ENCODE measurements at places on chromosomes 3 and 15.

DNA sequence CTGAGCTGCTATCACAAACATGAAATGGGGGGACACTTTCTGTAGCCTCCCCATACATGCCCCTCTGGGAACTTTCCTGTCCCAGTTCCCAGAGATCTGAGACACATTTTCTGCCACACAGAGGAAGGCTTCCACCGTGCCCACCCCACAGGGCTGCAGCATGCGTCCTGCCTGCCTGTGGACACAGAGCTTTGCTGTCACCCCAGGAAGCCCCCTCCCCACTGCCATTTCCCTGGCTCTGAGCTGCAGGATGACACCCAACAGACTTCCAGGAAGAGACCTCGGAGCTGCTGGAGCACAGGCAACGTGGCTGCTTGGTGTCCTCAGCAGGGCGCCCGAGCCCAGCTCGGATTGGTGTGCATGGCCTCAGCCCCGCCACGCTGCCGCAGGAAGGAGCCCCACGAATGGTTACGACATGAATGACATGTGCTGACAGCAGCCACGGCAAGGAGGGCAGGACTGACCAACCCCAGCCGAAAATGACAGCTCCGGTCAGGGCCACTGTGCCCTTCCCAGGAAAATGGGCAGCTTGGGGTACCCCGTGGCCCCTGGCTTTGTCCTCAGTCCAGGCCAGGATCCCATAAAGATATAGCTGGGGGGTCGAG, 81.3 kb downstream of the VGLL4 start:
- DNase-seq, result no peak

GRCh38 chr3:50190936-50191660, at the start of gene GNAT1:
GNAT1 (plus strand) TSS chr3:50191610; CDS start chr3:50191726, 116 bp downstream.
- DNase-seq, result no peak

- DNase-seq, result no peak
Observed at GRCh38 chr15:77851691-77852090, 219.0 kb upstream of the LINGO1 start.

DNA sequence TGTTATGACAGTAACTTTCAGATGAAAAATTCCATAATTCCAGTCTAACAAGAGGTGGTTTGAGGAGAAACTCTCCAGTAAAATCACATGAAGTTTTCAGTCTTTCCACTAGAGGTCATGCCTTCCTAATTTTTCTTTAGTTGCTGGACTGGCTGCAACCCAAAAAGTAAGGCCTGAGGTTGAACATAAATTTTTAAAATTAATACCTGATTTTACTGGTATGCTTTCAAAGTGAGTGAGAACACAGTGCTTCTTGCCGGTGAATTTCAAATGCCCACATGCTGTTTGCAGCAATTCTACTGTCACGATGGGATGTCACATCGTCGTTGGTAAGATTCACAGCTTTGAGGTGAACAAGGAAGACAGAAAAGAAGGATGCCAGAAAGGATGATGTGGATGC, 89.0 kb upstream of the FGF12 start:
- DNase-seq, result peak; percentile 52

- no peak for DNase-seq
Observed at GRCh38 chr15:87021751-87022150, 942.1 kb downstream of the AGBL1 start.

DNA sequence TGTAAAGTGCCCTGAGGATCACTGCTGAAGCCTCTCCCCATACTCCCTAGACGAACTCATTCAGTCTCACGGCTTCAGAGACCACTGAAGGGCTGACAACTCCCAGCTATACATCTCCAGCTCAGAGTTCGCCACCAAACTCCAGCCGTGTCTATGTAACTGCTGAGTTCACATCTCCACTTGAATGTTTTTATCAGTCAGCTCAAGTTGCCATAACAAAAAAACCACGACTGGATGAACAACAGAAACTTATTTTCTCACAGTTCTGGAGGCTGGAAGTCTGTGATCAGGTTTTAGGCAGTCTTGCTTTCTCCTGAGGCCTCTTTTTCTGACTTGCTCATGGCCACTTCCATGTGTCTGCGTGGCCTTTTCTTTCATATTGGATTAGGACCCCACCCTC, 223.0 kb upstream of the LRRFIP2 start:
- DNase-seq, result no peak

DNA sequence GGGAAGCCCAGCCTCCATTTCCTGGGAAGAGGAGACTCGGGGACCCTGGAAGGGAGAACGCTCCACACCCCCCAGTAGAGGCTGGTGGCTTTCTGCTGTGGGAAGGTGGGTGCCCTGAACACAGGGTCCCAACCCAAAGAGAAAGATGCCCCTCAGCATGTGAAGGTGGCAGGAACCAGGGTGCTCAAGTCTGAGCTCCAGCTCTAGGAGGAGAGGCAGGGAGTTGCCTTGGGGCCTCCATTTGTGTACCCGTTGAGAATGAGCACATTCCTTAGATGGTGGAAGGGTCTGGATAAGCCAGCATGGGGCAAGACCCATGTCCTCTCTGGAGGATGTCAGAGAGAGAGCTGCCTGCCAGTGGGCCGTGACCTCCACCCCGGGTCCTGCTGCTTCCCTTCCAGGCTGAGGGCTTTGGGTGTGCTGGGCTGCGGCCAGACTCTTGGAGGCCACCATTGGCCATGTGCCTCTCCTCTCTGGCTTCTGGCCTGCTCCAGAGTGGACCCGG, 212.4 kb downstream of the TBC1D2B start:
- no peak for DNase-seq

DNA sequence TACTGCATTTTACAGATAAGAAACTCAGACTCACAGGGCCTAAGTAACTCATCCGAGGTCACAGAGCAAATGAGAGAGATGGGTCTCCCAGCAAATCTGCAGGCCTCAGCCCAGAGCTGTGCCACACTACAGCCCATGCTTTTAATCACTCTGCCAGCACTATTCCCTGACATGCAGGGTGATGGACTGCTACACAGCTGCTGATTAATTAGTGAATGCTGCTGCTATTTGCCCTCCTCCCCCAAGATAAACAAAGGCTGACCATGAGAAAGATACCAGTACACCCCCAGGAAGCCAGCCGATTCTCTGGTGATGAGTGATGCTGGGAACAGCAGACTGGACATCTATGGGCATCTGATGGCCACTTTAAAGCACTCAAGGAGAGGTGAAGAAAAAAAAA, 39.3 kb downstream of the RFTN1 start:
- peak; percentile 46 for DNase-seq

DNA sequence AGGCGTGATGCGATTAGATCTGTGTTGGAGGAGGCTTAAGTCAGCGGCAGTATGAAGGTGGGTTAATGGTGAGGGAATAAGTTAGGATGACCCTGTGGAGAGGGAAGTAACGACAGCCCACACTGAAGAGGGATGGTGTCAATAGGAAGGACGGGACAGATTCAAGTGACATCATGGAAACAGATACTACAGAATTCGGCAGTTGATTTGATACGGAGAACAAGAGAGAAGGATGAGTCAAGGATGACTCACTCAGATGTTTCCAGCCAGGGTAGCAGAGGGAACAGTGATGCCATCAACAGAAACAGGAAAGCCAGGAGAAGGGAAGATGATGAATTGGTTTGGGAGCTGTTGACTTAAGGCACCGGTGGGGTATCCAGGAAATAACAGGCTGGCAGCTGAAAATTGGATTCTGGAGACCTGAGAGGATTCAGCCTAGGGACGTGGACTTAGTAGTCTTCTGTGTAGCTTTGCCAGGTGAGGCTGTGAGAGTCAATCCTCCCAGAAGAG, 38.0 kb downstream of the SHC4 start:
- DNase-seq, result peak; percentile 81

GRCh38 chr3:151962352-151962751, 88.9 kb downstream of the SUCNR1 start:
- no peak for DNase-seq

DNA sequence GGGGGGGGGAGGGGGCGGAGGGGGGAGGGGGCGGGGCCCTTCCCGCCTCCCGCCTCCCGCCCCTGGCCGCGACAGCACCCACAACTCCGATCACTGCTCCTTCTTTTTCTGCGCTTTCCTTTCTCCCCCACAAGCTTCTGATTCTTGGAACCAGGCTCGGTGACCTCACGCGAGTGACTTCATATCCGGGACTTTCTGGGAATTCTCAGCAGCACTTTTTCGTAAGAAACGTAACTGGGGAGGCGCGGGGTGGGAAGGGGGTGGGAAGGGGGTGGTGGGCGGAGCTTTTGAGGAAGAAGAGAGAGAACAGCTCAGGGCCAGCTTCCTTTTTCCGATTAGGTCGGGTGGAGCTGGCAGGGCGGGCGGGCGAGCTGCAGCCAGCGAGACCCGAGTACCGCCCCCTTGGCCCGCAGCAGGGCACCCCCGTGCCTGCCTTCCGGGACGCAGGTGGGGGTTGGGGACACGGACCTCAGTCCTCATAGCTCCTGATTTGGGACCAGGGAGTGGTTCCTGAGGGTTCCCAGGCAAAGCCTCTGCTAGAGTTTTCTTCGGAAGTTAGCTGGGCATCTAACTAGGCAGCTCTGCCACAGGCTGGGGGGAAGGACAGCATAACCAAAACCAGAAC, 14.6 kb downstream of the XIRP1 start:
- peak; percentile 67 for DNase-seq

DNA sequence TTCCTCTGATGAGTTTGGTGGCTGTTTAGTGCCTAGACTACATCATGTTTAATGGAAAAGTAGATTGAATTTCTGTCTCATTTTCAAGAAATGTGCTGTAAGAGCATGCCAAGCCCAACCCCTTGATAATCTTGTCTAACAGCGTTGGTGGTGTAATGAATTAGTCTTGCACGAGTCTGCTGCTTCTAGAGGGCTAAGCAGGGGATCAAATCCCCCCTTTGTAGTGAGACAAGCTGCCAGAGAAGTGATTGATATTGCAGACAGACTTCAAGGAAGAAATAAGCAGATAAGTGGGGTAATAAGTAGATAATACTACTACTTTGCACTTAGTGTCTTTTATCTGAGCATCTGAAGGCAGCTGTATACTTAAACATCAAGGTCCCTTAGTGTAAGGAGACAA, 141.4 kb downstream of the TP63 start:
- peak; percentile 56 for DNase-seq

DNA sequence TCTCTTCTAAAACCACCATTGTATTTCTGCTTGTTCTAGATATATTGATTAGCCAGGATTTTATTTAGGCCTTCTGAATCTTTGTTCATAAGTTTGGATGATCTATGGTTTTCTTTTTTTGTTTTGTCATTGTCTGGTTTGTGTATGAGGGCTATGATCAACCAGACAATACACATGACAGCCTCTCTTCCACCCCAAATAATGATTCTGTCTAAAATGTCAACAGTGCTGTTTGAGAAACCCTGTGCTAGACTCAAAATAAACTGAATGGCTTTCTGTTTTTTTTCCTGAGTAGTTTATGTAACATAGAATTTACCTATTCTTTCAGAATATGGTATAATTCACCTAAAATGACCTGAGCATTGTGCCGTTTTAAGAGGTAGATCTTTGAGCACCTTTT, 66.1 kb downstream of the PLCL2 start:
- no peak for DNase-seq

DNA sequence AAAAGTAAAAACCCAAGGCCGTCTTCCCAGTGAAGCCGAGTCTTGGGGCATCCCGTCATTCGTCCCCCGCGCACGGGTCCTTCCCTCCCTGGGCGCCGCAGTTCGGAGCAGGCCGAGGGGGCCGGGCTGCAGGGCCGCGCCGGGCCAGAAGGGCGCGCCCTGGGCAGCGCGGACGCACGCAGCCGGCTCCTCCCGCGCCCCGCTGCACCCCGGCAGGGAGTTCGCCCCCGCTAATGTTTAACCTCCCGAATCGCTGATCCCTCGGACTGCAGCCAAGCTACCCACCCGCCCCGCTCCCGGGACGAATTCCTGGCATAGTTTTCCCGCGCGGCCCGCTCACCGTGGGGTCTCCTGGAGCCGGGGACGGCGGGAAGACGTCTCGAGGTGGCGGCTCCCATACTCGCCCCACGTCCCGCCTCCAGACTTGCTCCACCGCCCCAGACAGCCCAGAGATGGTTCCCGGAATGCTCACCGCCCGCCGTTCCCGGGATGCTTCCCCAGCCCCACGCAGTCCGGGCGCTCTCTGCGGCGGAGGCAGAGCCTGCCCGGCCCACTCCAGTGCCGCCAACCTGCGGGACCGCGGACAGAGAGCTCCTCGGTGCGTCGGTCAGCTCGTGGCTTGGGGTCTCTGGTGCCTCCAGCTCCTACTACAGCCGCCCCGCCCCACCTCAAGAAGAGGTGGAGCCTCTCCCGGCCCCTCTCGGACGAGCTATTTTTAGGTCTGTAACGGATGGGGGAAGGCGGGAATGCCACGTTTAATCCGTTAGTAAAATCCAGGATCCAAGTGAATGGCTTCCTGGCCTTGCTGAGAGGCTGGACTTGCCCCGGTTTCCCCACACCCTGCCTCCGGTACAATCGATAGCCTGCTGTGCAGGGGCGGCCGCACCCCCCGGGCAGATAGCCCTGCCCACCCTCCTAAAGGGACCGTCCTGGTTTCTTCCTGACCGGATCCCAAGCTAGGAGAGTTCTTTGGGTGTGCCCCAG, at the start of gene DZIP1L:
Gene DZIP1L, minus strand, starts transcription at position 621 of the 984 bp plus-strand sequence. CDS start 11,637 bp downstream, outside the sequence.
- peak; percentile 78 for DNase-seq

- DNase-seq, result no peak
Observed at GRCh38 chr15:99677540-99678134, 55.6 kb downstream of the LYSMD4 start.

DNA sequence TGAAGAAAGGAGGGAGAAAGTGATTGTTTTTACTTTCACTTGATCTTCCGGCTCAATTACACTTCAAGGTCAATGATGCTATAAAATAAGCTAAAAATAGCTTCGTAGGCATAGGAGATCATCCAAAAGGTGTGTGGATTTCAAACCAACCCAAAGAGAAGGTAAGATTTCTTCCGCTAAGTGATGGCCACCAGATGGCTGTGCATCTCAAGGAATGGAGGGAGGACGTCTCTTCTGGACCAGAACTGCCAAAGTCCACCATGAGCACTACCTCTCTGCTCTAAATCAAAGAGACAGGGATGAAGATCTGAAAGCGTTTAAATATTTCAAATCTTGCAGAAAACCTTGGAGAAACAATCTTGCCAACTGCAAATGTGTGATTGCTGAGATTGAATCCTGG, 199.1 kb upstream of the ZPLD1 start:
- no peak for DNase-seq

- DNase-seq, result no peak
Observed at GRCh38 chr3:25454005-25454927, 26.2 kb downstream of the RARB start.

DNA sequence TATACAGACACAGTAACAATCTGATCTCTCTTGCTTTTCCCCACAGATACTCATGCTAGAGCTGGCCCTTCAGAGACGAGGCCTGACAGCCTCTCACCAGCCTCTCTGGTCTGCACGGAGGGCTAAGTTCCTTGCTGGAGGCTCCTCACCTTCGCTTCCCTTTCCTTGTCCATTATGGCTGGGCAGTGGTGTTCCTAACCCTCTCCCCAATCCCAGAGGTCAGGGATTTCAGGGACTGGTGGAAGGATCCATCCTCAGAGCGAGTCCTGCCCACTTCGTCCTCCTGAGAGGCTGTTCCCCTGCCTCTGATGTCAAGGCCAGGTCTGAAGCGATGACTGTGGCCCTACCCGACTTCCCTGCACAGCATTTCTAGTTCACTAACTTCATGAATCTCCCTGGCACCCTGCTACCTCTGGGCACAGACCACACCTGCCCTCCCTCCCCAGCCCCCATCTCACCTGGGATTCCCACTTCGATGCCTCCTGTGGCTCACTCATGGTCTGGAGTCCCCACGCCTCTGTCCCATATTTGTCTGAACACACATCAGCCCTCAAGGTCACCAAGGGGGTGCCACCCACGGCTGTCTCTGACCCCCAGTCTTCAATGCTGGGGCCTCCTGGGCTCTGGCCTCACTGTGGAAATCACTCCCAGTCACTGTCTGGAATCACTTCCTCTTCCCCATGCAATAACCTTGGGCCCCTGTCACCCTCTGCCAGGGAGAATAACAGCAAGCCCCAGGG, 124.9 kb upstream of the PRR20G start:
- no peak for DNase-seq

- no peak for DNase-seq
Observed at GRCh38 chr3:184710870-184711492, 883 bp downstream of the MAGEF1 start.

Data from cardiac muscle cell (in vitro differentiated cells and primary cell).